BE2C (cell line): ENCODE measurements at places on chromosomes 16 and 17.

- no peak for DNase-seq
Measured at GRCh38 chr17:4559139-4559791, 1.1 kb downstream of the GGT6 start.

DNA sequence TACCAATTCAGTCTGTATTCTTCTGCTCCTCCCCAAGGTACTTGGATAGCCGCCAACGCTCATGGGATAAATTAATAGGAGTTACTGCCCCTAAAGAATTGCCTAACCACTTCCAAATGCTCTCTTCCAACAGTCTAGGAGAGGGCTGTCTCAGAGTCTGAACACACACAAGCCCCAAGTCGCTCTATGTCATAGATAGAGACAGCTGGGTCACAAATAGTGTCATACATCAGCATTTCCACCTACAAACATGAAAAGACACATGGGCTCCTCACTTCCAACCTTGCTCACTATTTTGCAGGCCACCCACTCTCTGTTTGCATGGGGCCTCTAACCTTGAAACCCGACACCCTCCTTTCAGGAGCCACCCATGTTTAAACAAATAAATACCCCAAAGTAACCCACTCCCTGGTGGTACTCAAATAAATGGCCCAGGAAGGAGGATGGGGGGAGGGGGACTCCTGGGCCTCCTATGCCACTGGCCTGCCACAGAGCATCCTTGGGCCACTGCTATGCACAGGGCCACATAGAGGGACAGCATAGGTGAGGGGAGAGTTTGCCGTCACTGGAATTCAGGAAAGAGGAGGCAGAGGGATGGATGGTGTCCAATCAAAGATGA, 265.9 kb downstream of the SOX9 start:
- peak; percentile 44 for DNase-seq

DNA sequence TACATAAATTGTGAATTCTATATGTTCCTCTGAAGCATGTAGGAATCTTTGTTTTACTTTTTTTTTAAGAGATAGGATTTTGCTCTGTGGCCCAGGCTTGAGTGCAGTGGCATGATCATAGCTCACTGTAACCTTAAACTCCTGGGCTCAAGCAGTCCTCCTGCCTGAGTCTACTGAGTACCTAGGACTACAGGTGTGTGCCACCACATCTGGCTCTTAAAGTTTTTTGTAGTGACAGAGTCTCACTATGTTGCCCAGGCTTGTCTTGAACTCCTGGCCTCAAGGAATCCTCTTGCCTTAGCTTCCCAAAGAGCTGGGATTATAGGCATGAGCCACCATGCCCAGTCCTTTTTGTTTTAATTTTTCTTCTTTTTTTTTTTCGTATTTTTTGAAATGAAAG, 25.3 kb downstream of the IKZF3 start:
- DNase-seq: no peak

DNA sequence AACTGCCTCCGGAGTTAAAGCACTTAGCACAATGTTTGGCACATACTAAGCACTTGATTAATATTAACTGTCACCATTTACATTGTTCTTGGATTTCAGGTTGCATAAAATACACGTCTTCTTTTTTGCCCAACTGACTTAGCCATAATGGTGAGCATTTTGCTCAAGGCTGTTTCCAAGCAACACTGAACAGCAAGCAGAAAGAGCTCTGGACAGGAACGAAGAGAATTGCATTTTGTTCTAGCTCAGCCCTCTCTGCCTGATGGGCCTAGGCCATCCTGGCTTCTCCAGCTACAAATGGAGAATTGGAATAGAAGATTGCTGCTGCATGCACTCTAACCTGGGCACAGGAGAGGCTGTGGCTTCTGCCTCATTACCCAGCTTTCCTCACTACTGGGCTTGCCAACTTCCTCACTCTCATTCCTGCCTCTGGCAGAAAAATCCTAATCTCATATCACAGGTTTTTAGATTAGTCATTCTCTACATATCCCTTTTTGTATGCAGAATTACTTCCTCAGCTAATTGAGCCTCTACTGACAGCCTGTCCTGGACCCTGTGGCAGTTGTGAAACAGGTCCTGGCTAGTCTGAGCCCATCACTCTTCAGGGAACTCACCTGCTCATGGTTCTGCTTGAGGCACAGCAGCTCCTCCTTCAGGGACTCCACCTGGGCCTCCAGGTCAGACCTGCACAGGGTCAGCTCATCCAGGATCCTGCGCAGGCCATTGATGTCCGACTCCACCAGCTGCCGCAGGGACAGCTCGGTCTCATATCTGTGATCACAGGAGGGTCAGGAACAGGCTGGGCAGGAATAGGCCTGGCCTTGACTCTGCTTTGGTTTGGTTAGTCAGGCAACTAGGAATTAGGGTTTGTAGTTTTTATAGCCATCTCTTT, 2.5 kb downstream of the KRT33A start:
- no peak for DNase-seq

DNA sequence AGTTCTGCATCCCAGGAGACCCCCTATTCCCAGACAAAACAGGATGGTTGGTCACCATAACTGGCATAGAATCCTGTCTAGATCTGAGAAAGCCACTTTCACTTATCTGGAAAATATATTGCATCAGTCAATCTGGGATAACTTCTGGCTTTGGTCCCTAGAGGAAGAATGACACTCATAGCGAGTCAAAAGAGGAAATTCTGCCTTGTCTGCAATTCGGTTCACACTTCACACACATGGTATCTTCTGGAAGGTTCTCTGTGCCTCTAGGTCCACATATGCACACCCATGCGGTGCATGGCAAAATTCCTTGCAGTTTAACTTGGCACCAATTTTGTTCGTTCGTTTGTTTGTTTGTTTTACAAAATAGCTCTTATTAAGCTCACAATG, 49.2 kb upstream of the WSCD1 start:
- no peak for DNase-seq

GRCh38 chr17:73411313-73411747, 99.5 kb upstream of the CDC42EP4 start:
- DNase-seq: no peak

GRCh38 chr16:10608687-10609401, 28.4 kb upstream of the EMP2 start:
- no peak for DNase-seq
